ENCODE measurements at places on chromosomes 6 and 20.

GRCh38 chr6:139655783-139656705 lies 281.6 kb upstream of the CITED2 start:
- DNase-seq: no peak

DNA sequence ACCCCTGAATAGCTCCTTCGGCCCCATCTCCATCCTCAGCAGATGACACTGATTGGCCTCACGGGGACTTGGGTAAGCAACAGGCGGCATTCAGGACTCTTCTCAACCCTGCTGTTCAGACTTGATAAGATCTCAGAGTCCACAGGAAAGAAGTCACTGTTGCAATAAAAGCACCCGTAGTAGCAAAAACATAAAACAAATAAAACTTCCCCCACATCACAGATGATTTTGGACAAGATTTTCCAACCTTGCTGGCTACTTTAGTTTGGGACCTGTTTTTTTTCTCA lies 17.1 kb upstream of the C20orf144 start:
- DNase-seq: no peak

- DNase-seq: no peak
Measured at GRCh38 chr6:62971976-62972658, 239.2 kb upstream of the FKBP1C start.

DNA sequence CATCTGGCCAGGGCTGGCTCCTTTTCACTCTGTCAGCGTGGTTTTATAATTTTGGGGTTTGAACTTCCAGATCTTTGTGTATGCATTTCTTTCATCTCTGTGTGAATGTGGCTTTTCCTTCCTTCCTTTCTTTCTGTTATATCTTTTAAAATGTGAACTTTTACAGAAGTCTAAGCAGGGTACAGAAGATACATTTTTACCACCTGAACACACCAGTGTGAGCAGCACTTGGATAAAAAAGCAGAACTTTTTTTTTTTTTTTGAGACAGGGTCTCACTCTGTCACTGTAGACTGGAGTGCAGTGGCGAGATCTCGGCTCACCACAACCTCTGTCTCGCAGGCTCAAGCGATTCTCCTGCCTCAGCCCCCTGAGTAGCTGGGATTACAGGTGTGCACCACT lies 20.5 kb downstream of the CEBPB start:
- no peak for DNase-seq

DNA sequence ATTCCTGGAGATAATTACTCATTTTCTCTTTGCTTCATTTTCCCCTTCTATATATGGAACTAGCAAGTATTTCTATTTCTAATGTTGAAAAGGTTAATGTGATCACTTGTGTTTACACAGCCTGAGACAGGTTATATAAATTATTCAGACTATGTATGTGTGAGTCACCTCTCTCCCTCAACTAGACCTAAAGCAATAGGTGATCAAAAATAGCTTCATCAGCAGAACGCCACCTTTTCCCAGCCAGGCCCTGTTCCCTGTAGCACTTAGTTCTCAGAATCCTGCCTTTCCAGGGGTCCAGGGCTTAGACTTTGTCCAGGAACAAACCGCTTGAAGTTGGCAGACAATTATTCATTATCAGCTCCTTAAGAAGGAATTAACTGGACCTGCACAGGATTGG lies 125.3 kb upstream of the EXOC2 start:
- no peak for DNase-seq

DNA sequence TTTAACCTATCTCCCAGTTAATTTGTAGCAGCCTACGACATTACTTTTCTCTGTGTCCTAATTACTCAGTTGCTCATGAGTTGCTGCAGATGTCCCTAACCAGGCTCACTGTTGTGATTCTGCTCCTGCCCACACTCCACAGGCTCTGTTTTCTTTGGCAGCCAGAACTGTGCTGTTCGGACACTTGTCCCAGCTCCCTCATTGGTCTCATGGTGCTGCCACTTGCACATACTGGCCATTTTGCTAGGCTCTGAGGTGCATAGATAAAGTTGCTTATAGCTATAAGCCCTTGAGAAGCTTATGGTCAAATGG lies 55.0 kb downstream of the NOX3 start:
- no peak for DNase-seq

GRCh38 chr6:46191961-46192360 lies 21.2 kb upstream of the ENPP5 start:
- DNase-seq: no peak

GRCh38 chr6:3231247-3232016 lies 4.0 kb upstream of the TUBB2B start:
- DNase-seq: no peak

DNA sequence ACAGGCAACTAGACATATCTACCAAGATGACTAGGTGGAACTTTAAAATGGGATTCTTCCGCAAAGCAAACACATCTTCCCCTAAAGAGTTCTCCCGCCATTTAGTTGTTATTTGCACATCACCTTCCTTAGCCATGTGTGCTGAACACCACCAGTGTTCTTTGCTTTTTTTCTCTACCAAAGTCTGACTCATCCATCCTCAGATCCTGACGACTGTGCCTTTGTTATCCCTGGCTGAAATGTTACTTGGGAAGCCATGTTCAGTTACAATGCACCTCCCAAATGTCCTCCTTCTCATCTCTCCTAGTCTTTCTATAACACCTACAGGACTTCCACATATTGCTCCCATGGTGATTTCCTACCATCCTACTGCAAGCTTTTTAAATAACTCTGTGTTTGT lies 593.5 kb upstream of the ARID1B start:
- no peak for DNase-seq

DNA sequence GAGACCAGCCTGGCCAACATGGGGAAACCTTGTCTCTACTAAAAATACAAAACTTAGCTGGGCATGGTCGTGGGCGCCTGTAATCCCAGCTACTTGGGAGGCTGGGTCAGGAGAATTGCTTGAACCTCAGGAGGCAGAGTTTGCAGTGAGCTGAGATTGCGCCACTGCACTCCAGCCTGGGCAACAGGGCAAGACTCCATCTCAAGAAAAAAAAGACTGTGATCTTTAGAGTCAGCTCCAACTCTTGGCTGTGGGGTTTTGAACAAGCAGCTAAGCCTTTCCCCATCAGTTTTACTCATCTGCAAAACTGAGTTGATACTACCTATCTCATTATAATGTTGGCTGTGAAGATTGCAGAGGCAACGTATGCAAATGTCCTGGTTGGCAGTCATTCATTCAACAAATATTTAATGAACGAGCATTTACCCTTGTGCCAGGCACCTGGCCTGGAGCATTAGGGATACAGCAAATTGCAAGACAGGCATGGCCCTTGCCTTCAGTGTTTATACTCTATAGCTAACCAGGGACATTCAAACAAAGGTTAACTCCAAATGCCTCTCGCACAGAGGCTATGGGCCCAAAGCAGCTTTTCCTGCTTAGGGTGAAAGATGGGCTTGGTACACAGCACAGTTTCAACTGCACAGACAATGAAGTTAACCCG lies 37.8 kb downstream of the ILRUN start:
- no peak for DNase-seq

GRCh38 chr6:20699402-20699801 lies 165.1 kb downstream of the CDKAL1 start:
- DNase-seq: no peak

- no peak for DNase-seq
Measured at GRCh38 chr6:111171577-111172400, 84.5 kb downstream of the SLC16A10 start.

GRCh38 chr6:10587656-10588406 lies 66.7 kb downstream of the GCNT2 start:
- DNase-seq: no peak

DNA sequence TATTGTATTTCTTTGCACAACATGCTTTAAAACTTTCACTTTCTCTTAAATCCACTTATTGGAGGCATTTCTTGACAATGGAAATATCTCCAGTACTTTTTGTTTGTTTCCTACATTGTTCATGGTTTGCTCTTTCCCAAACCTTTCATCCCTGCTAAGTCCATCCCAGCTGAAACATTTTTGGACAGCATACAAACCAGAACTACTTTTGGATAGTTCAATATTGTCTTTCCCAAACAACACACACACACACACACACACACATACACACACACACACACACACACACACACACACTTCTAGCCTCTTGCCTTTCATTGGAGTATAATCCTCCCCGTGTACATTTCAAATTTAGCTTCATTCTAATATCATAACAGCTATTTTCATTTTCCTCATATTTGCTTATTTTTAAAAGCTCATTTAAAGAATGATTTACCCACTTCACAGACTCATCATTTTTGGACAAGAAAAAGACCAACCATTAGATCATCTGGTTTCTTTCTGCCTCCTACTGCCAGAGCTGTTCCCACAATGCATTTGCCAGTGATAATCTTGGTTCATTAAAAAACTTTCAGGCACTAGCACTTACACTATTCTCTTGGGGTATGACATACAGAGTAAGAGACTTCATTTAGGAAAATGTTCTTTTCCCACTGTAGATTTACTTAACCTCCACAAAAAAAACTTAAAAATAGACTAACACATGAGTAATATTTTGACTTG lies 248.1 kb downstream of the CD109 start:
- DNase-seq: no peak

- peak; percentile 81 for DNase-seq
Measured at GRCh38 chr6:73523434-73524123, 2.7 kb upstream of the EEF1A1 start.

- DNase-seq: peak; percentile 67
Measured at GRCh38 chr6:37860226-37860839, 40.8 kb downstream of the ZFAND3 start.

DNA sequence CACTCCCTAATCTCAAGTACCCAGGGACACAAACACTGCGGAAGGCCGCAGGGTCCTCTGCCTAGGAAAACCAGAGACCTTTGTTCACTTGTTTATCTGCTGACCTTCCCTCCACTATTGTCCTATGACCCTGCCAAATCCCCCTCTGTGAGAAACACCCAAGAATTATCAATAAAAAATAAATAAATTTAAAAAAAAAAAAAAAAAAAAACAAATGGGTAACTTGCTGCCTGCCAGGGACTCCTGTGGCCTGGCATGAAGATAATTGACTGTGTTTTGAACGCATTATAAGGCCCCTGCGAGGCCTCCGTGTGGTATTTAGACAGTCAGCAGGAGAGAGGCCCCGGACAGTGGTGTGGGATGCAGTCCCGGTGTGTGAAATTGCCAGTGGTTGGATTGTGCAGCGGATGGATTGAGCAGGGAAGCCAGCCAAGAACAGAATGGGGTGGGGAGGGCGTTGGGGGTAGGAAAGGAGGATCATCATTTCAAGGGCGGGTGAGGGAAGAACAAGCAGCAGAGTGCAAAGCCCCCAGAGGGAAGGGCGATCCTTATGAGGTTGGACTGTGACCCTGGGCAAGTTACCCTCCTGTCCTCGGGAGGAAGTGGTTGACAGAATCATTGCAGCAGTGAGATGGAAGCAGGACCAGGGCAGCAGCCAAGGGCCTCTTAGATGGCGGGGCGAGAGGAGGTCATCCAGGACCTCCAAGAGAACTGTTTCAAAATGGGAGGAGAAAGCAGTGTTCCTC lies 43.3 kb downstream of the PPARD start:
- DNase-seq: no peak

- no peak for DNase-seq
Measured at GRCh38 chr6:125804264-125804663, 13.5 kb downstream of the NCOA7 start.

DNA sequence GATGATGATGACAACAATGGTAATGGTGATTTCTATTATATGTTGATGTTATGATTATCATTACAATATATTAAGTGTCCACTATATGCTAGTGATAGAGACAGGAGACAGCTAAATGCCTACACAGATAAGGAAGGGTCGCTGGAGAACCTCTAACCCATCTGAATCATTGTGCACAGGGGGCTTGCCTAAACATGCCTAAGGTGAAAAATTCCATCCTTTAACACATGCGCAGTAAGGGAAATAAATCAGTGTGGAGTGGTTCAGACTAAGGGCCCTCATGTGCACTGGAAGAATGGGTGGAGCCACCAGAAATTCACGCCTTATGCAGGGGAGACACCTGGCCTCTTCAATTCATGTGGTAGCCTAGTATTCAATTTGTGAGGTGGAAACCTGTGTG lies 120.4 kb downstream of the TPBG start:
- no peak for DNase-seq

DNA sequence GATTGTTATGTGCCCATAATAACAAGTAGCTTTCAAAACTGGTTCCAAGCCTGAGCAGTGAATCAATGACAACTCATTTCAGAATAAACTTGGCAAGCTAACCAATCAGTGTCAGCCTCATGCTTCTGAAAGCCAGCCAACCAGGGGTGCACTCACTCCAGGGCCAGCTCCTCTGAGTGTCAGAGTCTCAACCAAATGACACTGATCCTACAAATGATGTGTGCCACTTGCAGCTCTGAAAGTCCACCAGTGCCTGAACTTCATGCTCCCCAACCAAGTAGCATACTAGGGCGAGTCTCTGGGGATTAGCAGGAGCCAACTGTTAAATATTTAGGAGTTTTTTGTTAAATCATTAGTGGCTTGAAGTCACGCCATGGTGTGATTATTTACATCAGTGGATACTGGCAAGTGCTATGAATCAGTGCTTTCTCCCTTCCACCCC lies 4.5 kb downstream of the IYD start:
- DNase-seq: no peak

DNA sequence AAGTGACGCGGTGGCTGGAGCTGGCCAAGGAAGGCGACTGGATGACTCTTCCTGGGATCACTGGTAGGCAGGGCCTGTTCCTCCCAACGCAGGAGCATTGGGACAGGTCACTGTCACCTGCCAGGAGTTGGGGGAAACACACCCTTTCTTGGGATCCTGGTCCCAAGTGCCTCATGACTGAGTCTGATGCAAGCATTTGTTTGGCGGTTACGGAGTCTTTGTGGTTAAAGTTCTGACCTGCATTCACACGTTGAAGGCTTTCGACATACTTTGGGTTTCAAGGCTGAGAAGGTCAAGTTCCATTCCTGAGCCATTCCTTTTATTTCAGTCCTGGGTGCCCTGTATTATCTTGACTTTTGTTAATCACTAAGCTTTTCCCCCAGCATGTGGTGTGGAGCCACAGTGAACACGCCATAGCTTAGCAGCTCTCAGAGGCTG lies 6.0 kb downstream of the PNLDC1 start:
- no peak for DNase-seq

DNA sequence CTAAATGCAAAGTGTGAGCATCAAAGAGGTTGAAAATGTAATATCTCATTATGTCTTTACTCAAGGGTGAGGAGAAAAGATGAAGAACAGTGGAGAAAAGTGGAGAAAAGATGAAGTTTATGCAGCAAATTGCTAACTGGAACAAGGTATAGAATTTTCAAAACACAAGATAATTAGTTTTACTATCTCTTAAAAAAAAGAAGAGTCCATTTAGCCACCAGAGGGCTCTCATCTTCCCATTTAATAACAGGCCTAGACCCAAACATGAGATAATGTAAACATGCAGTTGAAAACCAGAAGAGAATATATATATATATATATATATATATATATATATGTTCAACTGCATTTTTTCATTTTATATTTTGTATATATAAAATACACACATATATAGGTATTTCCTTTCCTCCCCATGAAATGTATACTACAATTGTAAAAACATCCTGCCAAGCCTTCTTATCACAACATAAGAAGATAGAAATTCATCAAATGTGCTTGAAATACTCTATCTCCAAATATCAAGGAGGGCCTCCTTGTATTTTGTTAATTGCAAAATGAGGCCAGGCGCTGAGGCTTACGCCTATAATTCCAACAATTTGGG lies 78.4 kb downstream of the ADTRP start:
- DNase-seq: peak; percentile 51

- DNase-seq: no peak
Measured at GRCh38 chr20:50646483-50646996, 44.8 kb downstream of the RIPOR3 start.

Measured in suppressor macrophage (primary cell).